Brain microvascular endothelial cell (primary cell): ENCODE measurements at places on chromosomes 6 and 20.

DNA sequence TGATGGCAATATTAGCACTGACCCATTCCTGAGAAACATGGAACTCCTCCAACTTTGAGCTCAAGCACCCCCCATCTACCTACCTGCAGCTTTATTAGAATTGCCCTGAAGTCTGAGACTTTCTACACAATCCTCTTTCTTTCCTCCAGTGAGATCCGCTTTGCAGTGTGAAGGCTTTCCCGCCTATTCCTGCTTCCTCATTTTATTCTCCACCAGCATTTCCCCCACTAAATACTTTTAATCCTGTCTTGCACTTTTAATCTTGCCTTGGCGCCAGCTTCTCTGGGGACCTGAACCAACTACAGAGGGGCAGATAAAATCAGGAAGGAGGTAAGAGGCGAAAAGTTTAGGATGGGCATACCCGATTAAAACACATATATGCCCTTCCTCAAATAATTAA lies 178.1 kb upstream of the PRDM1 start:
- no peak for DNase-seq

GRCh38 chr20:34015401-34016335 lies 22.0 kb downstream of the RALY start:
- DNase-seq, result no peak

- DNase-seq, result no peak
Measured at GRCh38 chr20:45254383-45255262, at the start of gene SLPI. TSS of gene SLPI (minus strand) at chr20:45254564. CDS start at chr20:45254543, 21 bp downstream.

- no peak for DNase-seq
Measured at GRCh38 chr20:51968151-51968550, 165.8 kb upstream of the SALL4 start.

- DNase-seq, result no peak
Measured at GRCh38 chr20:4052139-4052480, 36.8 kb upstream of the RNF24 start.
